Foreskin fibroblast (primary cell): ENCODE measurements at places on chromosomes 1 and 21.

GRCh38 chr1:56517404-56518130, 61.8 kb downstream of the PLPP3 start:
- no peak for DNase-seq

- no peak for DNase-seq
Measured at GRCh38 chr1:51576923-51577322, 40.0 kb upstream of the OSBPL9 start.

GRCh38 chr1:219506473-219506899, 106.4 kb downstream of the ZC3H11B start:
- no peak for DNase-seq

GRCh38 chr1:228338521-228339051, 68.0 kb downstream of the TRIM11 start:
- no peak for DNase-seq

DNA sequence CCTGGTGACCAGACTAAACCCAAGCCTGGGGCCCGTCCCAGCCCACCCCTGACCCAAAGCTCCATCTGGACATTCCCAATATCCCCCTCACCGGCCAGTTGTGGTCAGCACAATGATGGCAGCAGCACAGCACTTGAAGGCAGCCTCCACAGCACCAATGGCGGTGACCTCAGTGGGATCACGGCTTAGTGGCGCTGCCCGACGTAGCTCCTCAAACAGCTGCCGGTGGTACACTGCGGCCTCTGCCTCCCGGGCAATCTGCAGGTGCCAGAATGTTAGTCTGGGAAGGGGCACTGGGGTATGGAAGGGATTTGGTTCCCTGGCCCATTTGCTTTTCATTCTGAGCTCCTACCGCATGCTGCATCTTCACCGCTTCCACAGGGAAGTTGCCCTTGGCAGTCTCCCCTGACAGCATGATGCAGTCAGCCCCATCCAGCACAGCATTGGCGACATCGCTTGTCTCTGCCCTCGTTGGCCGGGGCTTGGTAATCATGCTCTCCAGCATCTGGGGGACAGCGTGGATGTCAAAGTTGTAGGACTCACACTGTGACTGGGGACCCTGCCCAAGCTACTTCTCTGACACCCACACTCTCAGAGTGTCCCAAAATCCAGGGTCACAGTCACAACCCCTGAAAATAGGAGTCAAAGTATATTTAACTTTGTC, 8.0 kb downstream of the PKLR start:
- DNase-seq, result no peak

DNA sequence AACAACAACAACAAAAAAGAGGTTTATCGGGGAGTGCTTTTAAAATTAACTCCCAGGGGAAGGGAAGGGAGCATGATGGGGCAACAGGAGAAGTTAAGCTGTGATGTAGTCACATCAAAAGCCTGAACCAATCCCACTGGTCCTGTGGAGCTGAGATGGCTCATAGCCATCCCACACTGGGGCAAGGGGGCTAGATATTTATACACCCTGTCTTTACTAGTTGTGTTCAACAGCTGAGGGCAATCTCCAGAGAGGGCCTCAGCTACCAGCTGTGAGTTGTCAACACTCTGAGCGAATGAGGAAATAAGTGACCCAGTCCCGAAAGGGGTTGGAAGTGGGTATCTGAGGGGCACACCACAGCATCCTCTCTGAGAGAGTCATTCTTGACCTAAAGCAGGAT, 31.0 kb upstream of the CREG1 start:
- DNase-seq, result no peak

GRCh38 chr1:234645964-234646363, 36.0 kb upstream of the IRF2BP2 start:
- no peak for DNase-seq

- DNase-seq, result peak; percentile 3
Measured at GRCh38 chr1:49298304-49298703, 521.6 kb upstream of the BEND5 start.

GRCh38 chr1:912740-913301, 10.9 kb upstream of the SAMD11 start:
- peak; percentile 52 for DNase-seq

DNA sequence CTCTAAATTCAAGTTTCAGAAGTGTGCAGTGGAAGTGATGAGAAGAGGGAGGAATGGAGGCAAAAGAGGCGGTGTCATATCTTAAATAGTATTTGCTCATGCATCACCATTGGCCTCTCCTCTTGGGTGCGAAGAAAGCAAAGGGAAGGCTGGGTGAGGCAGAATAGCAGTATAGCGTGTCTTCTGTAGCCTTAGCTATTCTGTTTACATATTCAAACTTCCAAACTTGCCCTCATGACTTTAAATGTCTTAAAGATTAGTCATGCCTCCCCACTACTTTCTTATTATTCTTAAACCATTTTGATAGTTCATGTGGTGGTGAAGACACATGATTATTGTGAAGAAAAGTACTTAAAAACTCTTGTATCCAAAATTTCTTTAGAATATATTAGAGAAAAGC, 104.6 kb upstream of the TENT5C start:
- peak; percentile 54 for DNase-seq
